ENCODE measurements at places on chromosomes 16 and 17. TPM values are rescaled to one million over a fixed set of nuclear protein-coding genes. Genes with fewer than 3 reads are reported as not detected.

GRCh38 chr16:50367777-50368409, 895 bp downstream of the BRD7 start:
- H3K4me1 ChIP-seq: peaks cover 39% of the 10 kb centered on the region
- H3K27ac ChIP-seq: peak overlapping the region; percentile 49
- peak overlapping the region; percentile 69 for H3K4me3 ChIP-seq

Gene PRAC1
- total RNA-seq: not detected

Gene LRRC37A
- total RNA-seq: 2.5 TPM

Gene GAS7
- total RNA-seq: 1.9 TPM

GRCh38 chr17:77421630-77421972, 280.8 kb downstream of the SEC14L1 start:
- DNase-seq: no peak
- peaks cover 62% of the 10 kb centered on the region for H3K4me1 ChIP-seq
- no peaks in the 10 kb centered on the region for H3K27me3 ChIP-seq

GRCh38 chr17:42325026-42325425, 36.7 kb downstream of the STAT5A start:
- H3K36me3 ChIP-seq: peaks cover 39% of the 10 kb centered on the region
- DNase-seq: no peak
- no peak overlapping the region for H3K4me3 ChIP-seq

DNA sequence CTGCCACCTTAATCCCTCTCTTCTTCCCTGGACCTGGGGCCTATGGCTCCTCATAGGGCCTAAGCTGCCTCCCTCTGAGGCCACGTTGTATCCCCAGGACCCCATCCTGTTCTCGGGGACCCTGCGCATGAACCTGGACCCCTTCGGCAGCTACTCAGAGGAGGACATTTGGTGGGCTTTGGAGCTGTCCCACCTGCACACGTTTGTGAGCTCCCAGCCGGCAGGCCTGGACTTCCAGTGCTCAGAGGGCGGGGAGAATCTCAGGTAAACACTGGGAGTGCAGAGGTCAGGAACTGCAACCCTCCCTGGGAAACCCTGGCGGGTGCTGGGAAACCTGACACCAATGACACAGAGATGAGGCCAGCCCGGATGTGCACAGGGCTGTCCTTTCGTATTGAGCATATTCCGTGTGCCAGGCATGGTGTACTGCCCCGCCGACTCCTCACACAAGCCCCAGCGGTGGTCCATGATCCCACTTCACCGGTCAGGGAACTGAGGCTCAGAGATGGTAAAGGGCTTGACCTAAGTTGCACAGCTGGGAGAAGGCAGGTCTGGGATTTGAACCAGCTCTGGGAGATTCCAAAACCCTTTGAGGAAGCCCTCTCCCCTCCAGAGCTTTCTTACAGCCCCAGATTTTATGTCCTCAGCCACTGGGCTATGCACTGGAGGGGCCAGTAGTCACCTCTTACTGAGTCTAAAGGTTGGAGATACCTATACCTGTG, 22.9 kb downstream of the ANKRD40 start:
- H3K36me3 ChIP-seq: no peaks in the 10 kb centered on the region
- H3K27ac ChIP-seq: no peak overlapping the region
- H3K27me3 ChIP-seq: no peaks in the 10 kb centered on the region
- H3K4me1 ChIP-seq: no peaks in the 10 kb centered on the region

- H3K27ac ChIP-seq: no peak overlapping the region
- H3K36me3 ChIP-seq: no peaks in the 10 kb centered on the region
- H3K4me1 ChIP-seq: no peaks in the 10 kb centered on the region
- DNase-seq: no peak
Measured at GRCh38 chr17:3865176-3865575, 19.1 kb upstream of the NCBP3 start.

Gene TBC1D3
- total RNA-seq: not detected

DNA sequence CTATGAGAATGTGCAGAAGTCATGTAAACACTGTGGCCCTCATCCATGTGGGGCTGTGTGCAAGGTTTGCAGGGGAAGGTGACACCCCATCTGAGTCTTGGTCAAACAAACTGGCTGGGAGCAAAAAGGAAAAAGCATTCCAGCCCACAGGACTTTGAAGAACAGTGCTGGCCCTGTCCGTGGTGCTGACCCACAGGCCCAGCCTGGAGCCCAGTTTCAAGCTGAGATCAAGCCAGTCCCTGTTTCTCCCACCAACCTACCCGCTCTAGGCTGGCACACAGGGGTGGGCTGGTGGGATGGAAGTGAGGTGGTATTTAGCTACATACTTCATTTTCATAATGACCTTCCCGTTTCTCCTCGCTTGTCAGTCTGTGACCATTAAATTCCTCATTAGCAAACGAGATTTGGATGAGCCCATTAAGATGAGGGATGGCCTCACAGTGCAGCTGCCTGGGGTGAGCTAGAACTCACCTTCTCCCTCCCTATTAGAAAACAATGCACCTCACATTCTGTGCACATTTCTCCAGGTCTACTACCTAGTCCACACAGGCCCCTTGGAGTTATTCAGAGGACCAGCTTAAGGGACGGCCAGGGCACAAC, 12.6 kb upstream of the RPL38 start:
- no peaks in the 10 kb centered on the region for H3K4me1 ChIP-seq
- H3K27me3 ChIP-seq: peaks cover 6% of the 10 kb centered on the region
- no peak overlapping the region for H3K4me3 ChIP-seq

DNA sequence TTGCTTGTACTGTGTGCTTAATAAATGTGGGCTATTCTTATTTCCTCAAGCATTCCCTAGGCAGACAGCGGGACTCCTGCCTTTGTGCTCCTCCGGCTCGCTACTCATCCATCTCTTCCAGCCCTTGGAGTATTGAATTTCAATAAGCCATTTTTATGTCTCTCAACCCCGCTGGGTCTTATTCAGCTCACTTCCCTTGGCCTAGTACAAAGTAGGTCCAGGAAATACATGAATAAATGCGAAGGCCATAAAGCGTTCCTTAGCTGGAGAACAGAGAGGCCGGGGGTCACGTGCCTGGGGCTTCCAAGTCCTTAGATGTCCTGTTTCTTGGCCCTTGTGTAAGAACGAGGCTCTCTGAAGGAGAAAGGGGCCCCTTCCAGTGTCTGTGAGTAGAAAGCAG, 236.7 kb upstream of the ASIC2 start:
- no peaks in the 10 kb centered on the region for H3K27me3 ChIP-seq
- H3K4me3 ChIP-seq: no peak overlapping the region
- H3K36me3 ChIP-seq: no peaks in the 10 kb centered on the region
- no peak for DNase-seq
- H3K4me1 ChIP-seq: no peaks in the 10 kb centered on the region

Gene RAB34
- 7.9 TPM for total RNA-seq

DNA sequence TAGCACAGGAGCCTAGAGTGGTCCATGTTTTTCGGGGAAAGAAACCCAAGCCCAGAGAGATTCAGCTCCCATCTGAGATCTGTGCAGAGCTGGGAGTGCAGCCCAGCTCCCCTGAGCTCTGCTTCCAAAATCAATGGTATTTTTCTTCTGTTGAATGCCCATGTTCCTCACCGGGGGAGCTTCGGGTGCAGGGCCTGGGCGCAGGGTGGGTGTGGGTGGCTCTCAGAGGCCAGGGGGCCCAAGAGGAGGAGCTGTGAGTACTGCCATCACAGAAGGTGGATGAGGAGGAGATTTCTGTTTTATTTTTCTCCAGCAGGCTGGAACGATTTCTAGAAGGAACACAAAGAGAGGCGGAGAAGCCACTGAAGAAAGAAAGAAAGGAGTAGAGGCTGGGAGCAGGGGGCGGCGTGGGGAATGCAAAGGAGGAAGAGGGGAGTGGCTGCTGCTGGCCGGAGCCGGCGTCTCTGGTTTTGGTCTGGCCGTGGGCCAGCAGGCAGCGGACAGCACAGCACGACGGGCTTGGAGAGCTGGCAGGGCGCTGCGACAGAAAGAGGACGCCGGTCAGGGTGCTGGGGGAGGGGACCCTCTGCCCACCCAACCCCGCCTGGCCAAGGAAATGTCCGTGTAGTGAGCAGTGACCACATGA, 76.2 kb upstream of the KSR1 start:
- peaks cover 3% of the 10 kb centered on the region for H3K4me1 ChIP-seq
- H3K36me3 ChIP-seq: no peaks in the 10 kb centered on the region
- H3K27me3 ChIP-seq: no peaks in the 10 kb centered on the region
- no peak for DNase-seq
- no peak overlapping the region for H3K27ac ChIP-seq

Gene ANKRD40CL
- not detected for total RNA-seq
